ENCODE measurements at places on chromosomes 1 and 21.

DNA sequence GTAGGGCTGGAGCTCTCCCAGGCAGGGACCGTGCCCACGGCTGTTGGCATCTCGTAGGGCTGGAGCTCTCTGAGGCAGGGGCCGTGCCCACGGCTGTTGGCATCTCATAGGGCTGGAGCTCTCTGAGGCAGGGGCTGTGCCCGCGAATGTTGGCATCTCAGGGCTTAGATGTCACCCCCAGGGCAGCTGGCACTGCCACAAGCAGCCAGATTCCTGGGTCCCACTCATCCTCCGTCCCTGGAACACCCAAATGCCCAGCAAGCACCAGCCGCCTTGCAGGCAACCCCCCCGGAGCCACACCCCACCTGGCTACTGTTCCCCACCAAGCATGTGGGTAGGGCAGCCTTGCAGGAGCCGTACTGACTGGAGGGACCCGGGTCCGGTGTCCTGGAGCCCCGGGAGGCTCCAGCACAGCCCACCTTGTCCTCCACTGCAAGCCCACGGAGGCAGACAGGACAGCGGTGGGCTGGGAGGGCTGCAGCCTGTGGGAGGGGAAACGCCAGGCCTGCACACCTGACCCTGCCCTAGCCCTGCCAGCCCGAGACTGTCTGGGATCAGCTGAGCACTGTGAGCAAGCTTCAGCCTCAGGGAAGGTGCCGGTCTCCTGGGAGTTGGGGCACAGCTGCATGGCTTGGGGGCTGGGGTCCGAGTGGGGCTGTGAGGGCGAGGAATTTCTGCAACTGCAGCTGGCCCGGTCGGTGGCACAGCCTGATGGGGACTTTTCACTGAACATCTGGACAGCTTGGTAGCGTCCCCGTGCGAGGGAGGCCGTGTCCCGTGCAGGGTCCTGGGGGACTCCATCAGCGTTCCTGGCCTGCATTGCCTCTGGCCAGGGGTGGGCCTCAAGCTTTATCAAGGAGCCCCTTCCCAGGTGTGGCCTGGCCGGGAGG is 53.6 kb downstream of the COL18A1 start:
- DNase-seq = no peak

GRCh38 chr1:61560385-61560784 is 164.6 kb downstream of the TM2D1 start:
- no peak for DNase-seq

DNA sequence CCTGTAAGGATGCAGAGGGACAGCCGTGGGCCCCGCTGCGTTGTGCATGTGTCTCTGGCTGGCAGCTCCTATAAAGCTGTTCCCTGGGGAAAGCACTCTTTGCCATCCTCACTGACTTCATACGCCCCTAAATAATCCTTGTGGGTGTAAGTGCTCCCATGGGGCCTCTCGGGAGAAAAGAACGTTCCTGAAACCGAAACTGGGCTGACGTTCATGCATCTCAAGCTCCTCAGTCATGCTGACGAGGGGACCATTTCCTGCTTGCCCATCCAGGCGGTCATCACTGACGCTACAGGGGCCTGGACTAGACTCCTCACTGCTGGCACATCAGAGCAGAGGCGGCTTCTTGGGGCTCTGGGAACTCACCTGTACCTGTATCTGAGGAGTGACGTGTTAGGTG is 73.1 kb upstream of the USP24 start:
- no peak for DNase-seq

DNA sequence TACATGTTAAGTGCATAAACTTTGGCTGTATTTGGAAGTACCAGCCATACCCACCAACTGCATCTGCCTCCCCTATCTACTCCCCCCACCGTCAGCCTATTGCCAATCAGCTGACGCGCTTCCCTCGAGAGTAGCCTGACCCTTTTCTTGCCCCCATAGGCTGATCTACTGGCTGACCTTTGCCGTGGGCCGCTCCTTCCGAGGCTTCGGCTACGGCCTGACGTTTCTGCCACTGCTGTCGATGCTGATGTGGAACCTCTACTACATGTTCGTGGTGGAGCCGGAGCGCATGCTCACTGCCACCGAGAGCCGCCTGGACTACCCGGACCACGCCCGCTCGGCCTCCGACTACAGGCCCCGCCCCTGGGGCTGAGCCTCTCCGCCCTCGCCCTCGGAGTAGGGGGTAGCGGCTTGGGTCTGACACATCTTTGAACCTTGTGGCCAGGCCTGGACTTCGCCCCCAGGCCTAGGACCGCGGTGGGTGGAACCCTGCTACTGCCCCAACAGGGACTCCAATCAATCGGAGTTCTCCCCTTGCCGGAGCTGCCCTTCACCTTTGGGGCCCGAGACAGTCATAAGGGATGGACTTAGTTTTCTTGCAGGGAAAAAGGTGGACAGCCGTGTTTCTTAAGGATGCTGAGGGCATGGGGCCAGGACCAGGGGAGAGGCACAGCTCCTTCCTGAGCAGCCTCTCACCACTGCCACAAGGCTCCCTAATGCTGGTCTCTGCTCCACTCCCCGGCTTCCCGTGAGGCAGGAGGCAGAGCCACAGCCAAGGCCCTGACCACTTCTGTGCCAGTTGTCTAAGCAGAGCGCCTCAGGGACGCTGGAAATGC is 4.0 kb downstream of the GLMP start:
- no peak for DNase-seq

GRCh38 chr21:45412909-45413611 is 8.1 kb downstream of the COL18A1 start:
- no peak for DNase-seq

GRCh38 chr1:220775240-220775853 is 11.4 kb upstream of the MTARC1 start:
- DNase-seq = no peak
